GM06990 (cell line): ENCODE measurements at places on chromosomes 2 and 18.

DNA sequence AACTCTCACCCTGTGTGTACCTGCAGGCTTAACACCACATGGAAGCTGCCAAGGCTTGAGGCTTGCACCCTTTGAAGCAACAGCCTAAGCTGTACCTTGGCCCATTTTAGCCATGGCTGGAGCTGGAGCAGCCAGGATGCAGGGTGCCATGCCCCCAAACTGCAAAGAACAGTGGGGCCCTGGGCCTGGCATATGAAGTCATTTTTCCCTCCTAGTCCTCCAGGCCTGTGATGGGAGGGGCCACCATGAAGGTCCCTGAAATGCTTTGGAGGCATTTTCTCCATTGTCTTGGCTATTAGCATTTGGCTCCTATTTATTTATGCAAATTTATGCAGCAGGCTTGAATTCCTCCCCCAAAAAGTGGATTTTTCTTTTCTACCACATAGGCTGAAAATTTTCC lies 238.4 kb downstream of the CDCA7 start:
- no peak for DNase-seq

DNA sequence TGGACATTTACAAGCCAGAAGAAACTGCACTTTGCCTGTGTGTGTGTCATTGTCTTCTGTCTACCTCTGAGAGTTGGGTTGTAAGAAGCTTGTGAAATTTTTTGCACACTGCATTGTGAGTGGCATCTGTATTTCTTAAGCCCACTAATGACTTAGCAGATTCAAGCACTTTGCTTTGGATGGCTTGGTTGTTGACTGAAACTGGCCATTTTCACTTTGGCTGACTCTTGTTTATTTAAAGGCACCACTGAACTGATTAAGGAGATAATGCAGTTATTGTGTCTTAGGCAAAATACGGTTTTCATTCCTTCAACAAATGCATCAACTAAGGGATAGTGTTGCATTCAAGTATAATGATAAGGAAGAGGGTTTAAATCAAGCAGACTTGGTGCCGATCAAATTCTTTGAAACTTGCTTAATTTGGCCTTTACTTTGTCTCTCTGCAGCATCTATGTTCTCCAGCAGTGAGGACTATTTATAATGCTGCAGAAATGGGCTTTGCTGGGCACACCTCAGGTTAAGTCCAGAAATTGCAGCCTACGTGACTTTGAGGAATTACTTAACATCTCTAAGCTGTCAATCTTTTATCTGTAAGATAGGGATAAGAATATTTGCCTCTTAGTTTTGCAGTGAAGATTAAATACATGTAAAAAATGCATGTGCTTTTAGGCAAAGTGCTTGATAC lies 142.0 kb downstream of the CCDC85A start:
- no peak for DNase-seq

DNA sequence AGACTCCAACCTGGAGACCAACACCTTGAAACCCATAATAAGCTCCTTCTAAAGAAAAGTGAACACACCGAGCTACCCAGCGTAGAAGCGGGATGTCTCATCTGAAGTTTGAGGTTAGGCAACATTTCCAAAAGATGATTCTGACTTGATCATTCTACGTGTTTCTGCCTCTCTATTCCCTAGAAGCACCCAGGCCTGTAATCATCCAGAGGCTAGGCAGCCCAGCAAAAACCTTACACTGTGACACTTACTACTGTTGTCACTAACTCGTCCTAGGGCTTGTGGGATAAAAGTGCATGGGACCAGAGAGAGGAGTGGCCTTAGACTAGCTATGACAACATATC lies 1.4 kb downstream of the ZBTB14 start:
- no peak for DNase-seq

- DNase-seq = no peak
These were observed 592 bp upstream of the METAP1D start for GRCh38 chr2:171999161-171999560.

- no peak for DNase-seq
These were observed 155.4 kb downstream of the MAP2 start for GRCh38 chr2:209579230-209579749.

GRCh38 chr2:21800356-21800755 lies 676.6 kb downstream of the TDRD15 start:
- DNase-seq = no peak

DNA sequence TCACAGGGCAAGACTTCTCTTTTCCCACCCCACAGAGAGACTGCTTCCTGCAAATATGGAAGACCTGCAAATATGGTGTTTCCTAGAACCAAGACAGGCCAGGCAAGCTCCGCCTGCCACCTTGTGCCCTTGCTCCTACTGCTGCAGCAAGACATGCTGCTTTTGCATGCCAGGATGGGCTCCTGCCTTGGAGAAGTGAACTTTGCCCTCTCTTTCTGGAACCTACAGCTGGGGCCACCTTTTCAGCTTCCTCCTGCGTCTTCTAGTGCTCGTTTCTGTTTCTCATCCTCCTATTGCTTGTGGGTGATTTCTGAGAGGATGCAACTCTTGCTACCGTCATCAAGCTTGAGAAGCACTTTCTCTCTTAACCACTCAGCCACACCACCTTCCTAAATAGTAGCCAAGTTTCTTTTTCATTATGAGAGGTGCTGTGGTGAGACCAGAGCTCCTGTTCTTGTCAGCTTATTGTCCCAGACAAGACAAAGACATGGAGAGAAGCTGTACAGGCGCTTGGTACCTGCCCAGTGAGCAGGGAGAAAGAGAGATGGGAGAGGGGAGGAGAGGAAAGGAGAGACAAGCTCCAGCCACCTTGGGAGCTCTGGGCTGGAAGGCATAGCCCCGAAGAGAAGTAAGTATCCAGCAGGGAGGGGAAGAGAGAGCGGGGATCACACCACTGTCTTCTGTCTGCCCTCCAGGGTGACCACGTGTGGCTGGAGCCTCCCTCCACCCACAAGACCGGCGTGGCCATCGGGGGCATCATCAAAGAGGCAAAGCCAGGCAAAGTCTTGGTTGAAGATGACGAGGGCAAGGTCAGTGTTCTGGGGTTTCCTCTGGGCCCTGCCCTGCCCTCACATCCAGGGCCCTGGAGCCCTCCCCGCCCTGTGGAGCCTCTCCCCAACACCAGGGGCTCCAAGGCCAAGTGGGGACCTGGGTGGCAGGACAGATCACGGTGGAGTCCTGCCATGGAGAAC lies 28.3 kb downstream of the MYO7B start:
- DNase-seq = peak; percentile 82

DNA sequence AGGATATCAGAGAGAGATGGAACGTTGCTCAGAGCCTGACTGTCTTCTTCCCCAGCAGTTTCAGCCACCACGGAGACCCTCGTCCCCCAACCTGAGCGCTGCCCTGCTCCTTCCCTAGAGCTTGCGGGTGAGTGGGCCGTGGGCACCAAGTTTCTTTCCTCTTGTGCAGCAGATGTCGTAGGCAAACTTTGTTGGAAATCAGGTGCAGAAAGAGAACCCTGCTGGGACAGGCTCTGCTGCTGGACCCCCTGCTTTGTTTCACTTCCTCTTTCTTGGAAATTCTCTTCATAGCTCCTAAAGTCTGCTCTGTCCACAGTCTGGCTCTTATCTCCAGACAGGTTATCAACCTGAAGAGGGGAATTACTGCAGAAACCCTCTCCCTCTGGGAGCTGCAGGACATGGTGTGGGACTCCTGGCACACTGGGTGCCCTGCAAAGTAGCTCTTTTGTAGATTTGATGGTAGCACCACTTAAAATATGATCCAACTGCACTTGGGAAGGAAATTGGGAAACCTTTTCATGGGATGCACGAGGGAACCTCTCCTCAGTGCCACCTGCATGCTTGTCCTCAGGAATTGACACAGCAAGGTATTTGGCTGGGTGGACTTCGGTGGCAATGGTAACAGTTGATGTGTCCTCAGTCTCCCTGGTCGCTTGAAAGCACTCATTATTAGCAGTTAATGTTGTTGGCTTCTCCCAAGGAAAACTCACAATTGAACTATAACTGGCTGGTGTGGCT lies 92.2 kb downstream of the ALPK2 start:
- DNase-seq = peak; percentile 73

DNA sequence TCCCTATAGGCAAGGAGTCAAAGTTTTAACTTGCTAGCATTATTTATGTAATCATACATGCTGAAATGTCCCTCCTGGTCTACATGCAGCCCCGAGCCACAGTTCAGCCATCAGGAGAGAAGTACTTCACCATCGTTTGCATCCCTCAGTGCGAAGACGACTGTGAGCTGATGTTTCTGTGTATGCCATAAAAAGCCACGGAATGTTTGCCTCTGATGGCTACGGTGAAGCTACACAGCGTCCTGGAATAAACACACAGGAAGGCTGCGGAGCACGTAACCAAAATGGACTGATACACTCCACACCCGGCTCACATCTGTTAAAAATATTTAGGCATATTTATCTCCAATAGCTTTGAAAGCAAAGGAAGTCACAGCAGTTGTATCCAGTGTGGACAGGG lies 4.3 kb upstream of the SALL3 start:
- no peak for DNase-seq

GRCh38 chr2:27903649-27904404 lies 13.3 kb downstream of the BABAM2 start:
- no peak for DNase-seq

GRCh38 chr18:61459896-61460648 lies 126.8 kb downstream of the CDH20 start:
- no peak for DNase-seq

DNA sequence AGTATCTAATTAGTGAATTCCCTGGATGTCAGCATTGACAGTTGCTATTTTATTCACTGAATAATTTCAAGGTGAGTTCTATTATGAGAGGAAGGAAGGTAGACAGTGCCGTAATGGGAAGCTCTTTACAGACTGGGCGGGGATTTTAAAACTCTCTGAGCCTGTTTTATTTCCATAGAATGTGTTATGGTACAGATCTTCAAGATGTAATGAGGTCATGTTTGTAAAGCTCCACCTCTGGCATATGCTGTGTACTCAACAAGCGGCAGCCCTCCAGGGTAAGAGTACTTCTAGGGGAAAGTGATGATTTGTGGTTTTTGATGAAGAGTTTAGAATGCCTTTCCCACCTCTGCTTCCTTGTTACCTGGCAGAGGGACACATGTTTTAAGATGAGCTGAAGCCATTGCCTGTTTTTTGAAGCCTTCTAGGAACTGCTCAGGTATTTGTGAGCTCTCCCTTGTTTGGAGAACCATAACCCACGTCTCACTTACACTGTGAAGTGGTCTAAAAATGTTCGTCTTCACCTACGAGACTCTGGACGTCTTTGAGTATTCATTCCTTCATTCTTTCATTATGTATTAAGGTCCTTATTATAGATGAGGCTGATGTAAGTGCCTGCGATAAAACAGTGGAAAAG lies 251.2 kb downstream of the PTGR3 start:
- DNase-seq = no peak

- DNase-seq = no peak
These were observed 4.2 kb upstream of the PROC start for GRCh38 chr2:127413782-127414637.

- no peak for DNase-seq
These were observed 60.9 kb upstream of the SIX2 start for GRCh38 chr2:45070113-45070652.

GRCh38 chr18:45538444-45538843 lies 76.8 kb upstream of the SLC14A2 start:
- no peak for DNase-seq

- DNase-seq = no peak
These were observed 11.8 kb downstream of the CYP27C1 start for GRCh38 chr2:127208313-127208712.

- no peak for DNase-seq
These were observed 111.5 kb downstream of the MCFD2 start for GRCh38 chr2:46803911-46804670.

DNA sequence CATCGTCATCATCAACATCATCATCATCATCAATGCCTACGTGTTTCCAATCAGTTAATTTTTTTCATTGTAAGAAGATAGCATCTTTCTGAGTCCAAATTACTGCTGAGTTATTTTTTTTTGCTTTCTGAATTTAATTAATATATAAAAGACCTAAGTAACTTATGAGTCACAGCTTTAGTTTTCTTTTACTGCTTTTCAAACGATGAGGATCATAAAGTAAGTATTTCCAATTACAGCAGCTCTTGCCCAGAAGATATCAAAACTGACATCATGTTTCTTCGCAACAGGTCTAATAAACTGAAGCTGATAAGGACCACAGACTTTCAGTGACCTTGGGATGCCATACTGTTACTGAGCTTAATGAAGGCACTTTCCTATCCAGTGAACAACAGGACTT lies 442.2 kb downstream of the DSEL start:
- no peak for DNase-seq
